ENCODE measurements at places on chromosomes 2 and 18.

- DNase-seq = no peak
These were observed 331.3 kb downstream of the SS18 start for GRCh38 chr18:25759111-25759510.

GRCh38 chr2:128315829-128316776, 2.6 kb downstream of the HS6ST1 start:
- no peak for DNase-seq

DNA sequence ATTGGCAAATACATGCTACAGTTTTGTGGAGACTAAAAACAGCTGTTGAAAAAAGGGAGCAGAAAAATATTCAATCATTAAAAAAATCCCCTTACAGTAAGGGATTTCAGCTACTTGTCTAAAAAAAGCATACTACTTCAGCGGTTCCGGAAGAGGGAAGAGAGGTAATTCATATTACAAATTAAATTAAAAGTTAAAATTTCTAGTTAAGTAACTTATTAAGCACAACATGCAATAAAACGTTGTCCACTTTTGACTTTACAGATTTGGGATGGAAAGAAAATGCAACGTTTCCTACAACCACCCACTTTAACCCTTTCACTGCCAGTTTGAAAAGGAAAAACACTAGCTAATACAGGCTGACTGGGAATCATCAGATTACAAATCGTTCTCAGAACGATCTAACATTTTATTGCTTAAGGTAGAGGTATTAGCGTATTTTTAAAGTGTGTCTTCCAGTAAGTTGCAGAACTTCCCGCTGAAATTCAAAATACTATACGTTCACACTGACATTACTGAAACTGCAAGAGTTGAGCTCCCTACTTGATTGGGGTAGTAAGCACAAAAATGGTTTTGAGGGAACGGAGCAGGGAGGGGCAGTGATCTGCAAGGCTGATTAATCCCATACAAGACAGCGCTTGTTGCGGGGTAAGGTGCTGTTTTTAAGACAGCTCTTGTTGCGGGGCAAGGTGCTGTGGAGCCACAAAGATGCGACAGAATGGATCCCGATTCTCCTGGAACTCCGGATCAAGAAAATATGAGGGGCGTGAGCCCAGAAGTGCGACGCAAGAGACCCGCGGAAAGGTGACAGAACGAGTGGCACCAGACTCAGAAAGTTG, 743 bp downstream of the HADHA start:
- DNase-seq = peak; percentile 26

DNA sequence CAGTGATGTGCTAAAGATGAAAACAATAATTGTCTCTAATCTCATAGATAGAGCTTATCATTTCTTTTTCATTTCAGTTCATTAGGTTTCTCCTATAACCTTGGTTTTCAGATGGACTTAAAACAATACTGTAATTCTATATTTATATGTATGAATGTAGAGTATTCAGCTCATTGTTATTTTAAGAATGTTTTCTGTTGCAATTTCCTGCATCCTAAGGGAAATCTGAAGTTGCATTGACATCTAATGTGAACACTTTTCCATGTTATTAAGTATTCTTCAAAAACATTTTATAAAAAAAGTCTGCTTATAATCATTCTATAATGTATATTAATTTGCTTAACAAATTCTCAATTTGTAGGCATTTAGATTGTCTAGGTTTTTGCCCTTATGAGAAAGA, 288.9 kb downstream of the XIRP2 start:
- DNase-seq = no peak

DNA sequence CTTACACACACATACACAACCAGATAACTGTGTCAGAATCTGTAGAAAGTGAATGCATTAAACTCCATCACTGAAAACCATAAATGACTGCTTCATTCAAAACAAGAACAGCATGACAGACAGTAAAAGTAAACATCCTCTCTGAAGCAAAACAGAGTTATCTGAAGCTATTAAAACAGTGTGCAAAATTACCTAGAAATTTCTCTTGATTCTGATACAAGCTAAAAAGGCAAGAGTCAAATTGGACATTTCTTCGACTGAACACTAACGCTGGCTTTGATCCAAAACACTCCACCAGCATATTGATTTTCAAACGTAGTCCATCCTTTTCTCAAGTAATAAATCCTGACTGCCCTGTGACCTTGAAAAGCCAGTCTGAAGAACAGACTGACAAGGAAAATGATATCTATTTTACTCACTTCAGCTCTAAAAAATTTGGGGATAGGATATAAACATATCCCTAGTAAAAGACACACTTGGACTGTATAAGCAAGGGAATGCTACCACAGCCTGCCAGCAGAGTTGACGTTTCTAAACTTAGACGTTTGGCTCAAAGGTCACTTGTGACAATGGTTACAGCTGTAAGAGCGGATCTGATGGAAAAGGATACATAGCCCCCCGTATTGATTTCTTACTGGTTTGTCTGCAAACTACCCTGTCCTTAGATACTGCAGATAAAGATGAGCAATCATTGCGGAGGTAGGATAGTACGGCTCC, 128.9 kb upstream of the ITGB6 start:
- DNase-seq = no peak

DNA sequence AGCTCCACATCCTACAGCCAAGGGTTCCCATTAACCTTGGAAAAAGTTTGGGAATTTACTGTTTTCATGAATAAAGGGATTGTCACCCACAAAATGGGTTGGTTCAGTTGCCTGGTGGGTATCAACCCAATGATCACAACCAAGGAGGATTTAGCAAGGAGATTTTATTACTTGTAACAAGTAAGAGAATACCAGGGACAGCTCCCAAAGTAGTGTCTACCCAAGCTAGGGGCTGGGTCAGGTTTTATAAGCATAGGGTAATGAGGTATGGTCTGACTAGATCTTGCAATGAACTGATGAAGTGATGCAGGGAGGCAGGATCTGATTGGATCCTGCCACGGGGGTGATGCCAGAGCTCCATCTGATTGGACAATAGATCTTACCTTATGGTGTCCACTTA, 681.8 kb downstream of the SLC4A3 start:
- no peak for DNase-seq

GRCh38 chr2:216031960-216032689, 18.8 kb upstream of the MREG start:
- no peak for DNase-seq

DNA sequence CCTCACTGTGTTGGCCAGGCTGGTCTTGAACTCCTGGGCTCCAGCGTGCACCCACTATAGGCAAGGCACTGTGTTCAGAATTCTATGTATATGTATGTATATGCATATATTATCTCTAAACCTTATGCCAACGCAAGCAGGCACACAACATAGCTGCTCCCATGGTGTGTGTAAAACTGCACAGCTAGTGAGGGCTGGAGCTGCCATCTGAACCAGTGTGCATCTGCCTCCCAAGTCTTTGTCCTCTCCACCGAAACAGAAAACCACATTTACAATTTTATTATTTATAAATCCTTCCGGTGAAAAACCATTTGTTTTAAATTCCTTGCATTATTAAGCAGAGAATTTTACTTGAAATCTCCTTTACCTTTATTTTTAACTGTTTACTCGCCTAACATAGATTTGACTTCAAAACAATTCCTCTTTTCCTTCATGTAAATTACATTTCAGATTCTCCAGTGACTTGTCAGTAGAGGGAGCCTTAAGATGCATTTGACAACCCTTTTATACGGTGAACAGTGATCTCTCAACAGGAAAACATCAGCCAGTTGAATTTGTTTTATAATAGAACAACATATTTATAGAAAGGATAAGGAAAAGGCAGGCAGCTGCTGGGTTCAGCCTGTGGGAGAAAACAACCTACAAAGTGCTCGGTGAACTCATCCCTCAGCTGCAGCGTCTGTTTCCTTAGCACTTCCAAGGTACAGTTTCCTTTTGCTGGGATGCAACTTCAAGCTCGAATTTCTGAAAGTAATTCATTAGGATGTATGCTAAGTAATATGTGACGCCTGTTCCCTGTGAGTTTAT, 101.2 kb downstream of the MYT1L start:
- no peak for DNase-seq

GRCh38 chr2:146874260-146874658, 970.6 kb upstream of the ACVR2A start:
- DNase-seq = no peak

DNA sequence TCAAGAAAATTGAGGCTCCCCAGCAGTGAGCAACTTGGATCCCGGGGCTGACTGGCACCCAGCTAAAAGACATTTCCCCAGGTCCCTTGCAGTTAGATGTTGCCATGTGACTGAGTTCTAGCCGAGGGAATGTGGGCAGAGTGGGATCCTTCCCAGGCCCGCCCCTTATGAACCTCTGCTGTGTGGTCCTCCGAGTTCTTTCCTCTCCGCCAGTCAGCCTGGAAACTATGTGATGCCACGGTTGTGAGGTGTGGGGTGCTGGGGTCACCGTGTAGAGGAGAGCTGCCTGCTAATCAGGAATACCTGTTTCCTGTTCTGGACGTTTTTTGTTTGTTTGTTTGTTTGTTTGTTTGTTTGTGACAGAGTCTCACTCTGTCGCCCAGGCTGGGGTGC, 45.5 kb downstream of the TMEM37 start:
- no peak for DNase-seq

GRCh38 chr2:151277067-151277466, 12.4 kb downstream of the NMI start:
- DNase-seq = no peak

- DNase-seq = no peak
These were observed 180.7 kb downstream of the SUCLG1 start for GRCh38 chr2:84278386-84278785.

- peak; percentile 96 for DNase-seq
These were observed 210.3 kb upstream of the RBMS1 start for GRCh38 chr2:160703648-160704585.

DNA sequence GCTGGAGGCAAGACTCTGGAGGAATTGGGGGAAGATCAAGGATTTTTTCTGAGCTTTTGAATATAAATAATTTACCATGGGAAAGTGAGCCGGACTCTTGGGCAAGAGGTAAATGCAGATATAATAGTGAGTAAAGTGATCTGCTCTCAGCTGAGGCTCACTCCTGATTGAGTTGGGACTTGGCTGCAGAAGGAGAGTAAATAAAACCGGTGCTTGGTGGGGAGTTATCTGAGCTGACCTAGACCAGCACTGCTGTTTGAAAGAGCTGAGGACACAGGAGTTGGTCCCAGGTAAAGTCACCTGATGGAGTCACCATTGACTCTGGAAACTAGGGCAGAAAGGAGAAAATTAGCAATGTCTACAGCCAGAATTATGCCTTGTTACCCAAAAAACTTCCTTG, 57.3 kb upstream of the LRPPRC start:
- DNase-seq = no peak

DNA sequence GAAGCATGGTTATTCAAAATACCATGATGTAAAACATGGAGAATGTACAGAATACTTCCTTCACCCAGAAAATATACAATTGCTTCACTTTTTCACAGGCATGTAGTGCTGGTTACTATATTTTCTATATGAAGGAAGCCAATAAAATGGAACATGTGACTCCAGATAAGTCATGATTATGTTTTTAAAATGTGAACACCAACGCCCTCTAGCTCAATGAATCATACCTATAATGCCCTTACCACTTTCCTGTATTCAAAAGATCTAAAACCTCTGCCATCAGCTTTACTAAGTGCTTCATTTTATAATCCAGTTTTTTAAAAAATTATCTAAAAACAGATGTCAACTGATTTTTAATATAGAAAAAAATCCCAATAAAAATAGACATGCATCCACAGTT, 59.9 kb downstream of the SMAD2 start:
- DNase-seq = no peak

GRCh38 chr2:23518481-23519333, 133.7 kb downstream of the KLHL29 start:
- no peak for DNase-seq

Measured in MV-4-11 (cell line).